A673 (cell line): ENCODE measurements at places on chromosomes 1 and 21. TPM values are rescaled to one million over a fixed set of nuclear protein-coding genes. Genes with fewer than 3 reads are reported as not detected.

DNA sequence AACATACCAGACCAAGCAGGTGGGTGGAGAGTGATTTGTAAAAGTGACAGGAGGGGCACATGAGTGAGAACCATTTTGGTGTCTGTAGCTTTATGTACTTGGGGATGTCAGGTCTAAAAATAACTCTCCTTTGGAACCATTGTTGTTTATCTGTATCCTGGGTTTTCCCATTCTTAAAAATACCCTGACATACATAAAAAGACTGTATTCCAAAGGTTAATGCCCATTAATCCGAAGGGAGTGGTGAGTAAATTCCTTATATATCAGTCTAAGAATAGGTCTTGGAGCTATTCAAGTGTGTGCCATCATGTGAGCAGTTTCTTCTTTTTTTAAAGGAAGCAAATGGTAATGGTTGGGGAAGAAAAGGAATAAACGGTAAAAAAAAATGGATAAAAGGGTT is 117.5 kb downstream of the TGFB2 start:
- DNase-seq, result no peak

- DNase-seq, result no peak
These were observed 21.3 kb downstream of the PDE4B start for GRCh38 chr1:65813956-65814355.

GRCh38 chr1:77348549-77348948 is 66.7 kb downstream of the AK5 start:
- no peak for DNase-seq

GRCh38 chr1:36692465-36693160 is 209.9 kb upstream of the CSF3R start:
- no peak for DNase-seq

DNA sequence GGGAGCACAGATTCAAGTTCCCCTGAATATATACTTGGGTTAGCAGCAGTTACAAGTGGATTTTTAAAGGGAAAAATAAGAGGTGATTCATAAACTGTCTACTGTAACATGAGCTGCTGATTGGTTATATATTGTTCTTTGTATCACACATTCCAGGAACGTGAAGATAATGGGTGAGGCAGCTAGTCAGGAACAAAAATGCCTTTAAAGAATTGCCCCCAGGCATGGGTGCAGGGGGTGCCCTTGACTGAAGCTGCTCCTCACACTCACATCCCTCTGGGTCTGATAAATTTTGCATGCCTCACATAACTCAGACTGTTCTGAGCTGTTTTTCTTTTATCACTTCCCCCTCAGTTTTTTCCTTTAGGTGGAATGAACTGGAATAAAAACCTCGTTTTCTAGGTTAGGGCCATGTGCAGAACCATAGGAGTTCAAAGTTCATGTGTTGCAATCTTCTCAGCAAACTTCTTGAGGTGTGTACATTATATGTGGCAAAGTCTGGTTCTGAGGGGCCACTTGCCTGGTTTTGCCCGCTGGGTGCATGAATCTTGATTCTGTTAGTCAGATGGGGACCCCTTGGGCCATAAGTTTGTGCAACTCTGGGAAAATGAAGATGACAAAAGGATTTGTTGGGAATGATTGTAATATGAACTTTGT is 21.1 kb downstream of the TBX19 start:
- DNase-seq, result peak; percentile 24

GRCh38 chr1:98783821-98784220 is 122.3 kb downstream of the SNX7 start:
- DNase-seq, result no peak

- no peak for DNase-seq
These were observed 1.8 kb upstream of the MTFR1L start for GRCh38 chr1:25817840-25818501.

- peak; percentile 45 for DNase-seq
These were observed 30.9 kb downstream of the WNT3A start for GRCh38 chr1:228037401-228038386.

DNA sequence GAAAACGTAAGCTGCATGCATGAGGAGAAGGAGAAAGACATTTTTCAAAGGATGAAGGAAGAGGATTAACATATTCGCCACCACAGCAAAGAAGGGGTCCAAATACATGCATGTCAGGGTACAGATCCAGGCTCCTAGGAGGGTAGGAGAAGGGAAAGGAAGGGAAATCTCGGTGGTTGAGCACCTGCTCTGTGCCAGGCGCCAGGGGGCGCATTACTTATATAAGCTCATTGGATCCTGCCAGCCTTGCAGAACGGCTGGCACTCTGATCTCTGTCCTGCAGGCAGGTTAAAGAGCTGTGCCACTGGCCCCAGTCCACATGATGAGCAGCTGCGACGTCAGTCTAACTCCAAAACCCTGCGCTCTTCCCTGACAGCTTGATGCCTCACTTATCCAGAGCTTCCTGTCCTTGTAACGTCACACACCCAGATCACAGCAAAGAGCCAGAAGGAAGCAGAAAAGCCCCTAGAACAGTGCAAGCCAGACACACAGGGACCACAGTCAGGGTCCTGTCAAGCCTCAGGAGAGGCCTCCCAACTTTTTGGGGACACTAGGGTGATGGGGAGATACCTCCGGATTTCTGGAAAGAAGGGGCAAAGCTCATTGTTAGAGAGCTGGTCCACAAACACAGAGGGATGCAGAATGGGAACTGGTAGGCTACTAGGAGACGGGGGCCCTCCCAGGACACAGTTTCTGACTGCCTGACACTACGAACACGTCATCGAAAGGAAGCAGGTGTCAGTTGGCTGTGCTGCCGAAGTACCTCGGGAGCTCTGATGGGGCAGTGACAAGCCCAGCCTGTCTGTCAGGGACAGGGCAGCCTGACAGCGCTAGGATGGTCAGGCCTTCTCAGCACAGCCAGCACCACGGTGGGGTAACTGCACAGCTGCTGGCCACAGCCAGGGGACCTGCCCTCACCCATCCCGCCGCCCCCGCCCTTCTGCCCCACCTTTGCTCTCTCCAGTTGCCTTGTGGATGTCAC is 99.1 kb downstream of the BEND5 start:
- DNase-seq, result peak; percentile 73

- DNase-seq, result no peak
These were observed 158.8 kb downstream of the URB2 start for GRCh38 chr1:229784834-229785233.

DNA sequence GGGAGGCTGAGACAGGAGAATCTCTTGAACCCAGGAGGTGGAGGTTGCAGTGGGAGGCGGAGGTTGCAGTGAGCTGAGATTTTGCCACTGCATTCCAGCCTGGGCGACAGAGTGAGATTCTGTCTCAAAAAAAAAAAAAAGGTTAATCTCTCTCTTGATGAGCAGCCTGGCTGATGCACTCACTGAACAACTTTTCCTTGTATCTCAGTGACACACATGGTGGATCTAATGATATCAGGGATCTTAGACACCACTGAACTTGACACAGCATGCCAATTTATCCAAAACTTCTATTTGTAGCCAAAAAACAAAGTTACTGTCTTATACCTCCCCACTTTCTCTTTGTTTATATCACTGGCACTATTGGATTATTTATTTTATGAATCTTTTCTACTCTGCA is 16.2 kb downstream of the RHBDL2 start:
- DNase-seq, result no peak

DNA sequence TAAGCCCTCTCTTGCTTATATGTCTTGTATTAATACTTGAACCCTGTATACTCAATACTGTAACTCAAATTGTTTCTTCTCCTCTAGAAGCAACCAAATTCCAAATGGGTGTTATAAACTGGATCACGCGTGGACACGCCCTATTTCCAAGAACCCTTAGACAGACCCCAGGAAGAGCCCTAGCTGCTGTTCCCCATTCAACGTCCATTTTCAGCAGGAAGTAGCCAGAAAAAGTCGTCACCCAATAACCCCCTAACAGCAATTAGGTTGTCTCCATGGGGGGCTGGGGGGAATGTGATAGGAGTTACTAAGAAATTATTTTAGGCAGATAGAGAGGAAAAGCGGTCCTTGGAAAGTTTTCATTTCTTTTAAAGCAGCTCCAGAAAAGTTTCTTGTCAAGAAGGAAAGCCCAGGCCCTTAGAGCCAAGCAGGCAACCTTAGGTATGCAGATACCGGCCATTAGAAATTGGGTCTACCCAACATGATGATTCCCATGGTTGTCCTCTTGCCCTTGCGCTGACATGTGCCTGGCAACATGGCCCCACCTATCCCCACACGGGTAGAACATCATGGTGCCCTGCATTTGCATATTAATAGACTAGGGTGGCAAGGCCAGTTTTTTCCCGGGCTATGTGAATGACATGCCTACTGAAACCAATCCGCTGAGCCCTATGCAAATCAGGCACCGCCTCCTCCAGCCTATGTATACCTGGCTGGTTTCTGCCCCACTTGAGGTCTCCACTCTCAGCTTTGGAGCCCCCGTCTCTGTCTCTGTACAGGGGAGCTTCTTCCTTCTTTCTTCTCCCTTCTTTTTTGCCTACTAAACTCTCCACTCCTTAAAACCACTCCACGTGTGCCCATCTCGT is 4.0 kb upstream of the CD46 start:
- no peak for DNase-seq

- no peak for DNase-seq
These were observed 101.0 kb downstream of the KIF26B start for GRCh38 chr1:245255783-245256182.

DNA sequence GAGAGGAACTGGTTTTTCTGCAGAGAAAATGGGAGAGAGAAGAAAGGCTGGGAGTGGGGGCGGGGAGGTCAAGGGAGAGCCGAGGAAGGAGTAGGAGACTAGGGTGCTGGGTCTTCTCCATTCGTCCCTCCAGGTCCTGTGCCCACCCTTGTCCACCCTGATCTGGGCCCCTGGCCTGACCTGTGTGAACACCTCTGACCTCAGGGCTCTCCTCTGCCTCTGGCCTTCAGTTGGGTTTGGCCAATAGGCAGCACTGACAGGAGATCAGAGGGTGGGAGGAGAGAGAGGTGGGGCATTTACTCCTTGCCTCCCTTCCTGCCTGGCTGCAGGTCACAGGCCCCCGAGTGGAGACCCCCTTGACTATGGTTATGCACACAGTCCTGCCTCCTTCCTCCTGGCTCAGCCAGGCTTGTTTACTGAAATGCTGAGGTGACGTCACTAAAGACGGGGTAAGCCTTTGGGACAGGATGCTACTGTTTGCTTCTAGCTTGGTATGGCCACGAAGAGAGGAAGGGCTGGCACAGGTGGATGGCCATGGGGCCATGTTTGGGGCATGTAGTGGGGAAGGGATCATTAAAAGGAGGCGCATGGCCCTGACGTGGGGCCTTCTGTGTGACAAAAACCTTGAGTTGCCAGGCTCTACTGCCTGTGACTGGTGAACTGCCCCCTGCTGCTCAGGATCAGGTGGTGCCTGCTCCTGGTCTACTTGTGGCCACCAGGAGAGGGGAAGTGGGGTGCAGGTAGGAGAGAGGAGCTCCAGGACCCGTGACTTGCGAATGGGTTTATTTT is 248.7 kb upstream of the CSF3R start:
- no peak for DNase-seq

DNA sequence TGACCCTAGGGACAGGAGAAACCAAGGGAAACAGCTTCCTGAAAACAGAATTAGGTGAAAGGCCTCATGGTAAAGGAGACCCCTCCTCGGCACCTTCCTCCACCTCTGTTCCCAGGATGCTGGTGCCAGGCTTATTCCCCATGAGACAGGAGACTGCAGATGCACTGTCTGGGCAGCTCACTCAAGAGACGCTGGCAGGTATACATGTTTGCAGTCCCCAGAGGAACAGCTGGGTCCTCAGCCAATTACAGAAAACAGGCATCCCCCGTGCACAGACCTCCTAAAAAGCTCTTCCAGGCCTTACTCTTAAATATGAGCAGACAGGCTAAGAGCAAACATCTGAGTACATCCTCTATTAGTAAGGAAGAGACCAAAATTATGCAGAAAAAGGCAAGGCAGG is 6.5 kb downstream of the CCSAP start:
- no peak for DNase-seq

GRCh38 chr1:61520401-61520800 is 204.5 kb downstream of the TM2D1 start:
- DNase-seq, result no peak

DNA sequence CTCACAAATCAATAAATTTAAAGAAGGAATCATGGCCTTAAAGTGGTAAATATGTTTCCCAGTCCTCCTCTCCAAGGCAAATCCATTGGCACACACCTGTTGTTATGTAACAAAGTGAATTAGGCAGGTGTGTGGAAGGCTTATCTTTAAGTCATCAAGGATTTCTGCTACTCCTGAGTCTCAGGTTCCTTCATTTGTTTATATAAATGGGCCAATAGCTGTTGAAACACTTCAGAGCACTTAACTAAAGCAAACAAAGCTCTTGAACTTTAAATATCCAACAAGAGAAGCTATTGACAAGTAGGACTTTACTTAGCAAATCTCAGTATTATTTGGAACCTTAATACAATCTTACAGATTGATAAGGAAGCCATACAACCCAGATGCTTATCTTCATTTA is 99.3 kb upstream of the ESRRG start:
- no peak for DNase-seq

The WNT9A gene
- total RNA-seq, result not detected in 2 replicates

The RXRG gene
- total RNA-seq, result not detected in 2 replicates

The ATP6V1G3 gene
- total RNA-seq, result 0.71 TPM in 1 of 2 replicates, not detected in the other

The RXFP4 gene
- total RNA-seq, result not detected in 2 replicates

The CA6 gene
- not detected in 2 replicates for total RNA-seq

The PGLYRP3 gene
- not detected in 2 replicates for total RNA-seq
